Thoracic aorta (tissue), 2 donors: ENCODE measurements at places on chromosomes 1 and 21. TPM values are rescaled to one million over a fixed set of nuclear protein-coding genes. Genes with fewer than 3 reads are reported as not detected.

DNA sequence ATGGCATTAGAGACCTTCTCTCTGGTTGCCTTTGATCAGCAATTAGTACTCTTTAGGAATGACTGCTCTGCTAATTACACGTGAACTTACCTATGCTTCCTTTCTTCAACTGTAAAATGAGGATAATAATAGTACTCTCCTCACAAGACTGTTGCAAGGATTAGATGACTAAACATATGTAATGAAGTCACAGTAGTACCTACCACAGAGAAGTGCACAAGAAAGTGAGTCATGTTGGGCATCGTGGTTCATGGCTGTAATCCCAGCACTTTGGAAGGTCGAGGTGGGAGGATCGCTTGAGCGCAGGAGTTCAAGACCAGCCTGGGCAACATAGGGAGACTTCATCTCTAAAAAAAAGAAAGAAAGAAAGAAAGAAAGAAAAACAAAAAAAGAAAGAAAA, 68.1 kb upstream of the AK4 start:
- H3K36me3 ChIP-seq = no peaks in the 10 kb centered on the region
- no peak overlapping the region for H3K27ac ChIP-seq
- H3K4me3 ChIP-seq = no peak overlapping the region
- H3K4me1 ChIP-seq = no peaks in the 10 kb centered on the region
- no peak for DNase-seq

DNA sequence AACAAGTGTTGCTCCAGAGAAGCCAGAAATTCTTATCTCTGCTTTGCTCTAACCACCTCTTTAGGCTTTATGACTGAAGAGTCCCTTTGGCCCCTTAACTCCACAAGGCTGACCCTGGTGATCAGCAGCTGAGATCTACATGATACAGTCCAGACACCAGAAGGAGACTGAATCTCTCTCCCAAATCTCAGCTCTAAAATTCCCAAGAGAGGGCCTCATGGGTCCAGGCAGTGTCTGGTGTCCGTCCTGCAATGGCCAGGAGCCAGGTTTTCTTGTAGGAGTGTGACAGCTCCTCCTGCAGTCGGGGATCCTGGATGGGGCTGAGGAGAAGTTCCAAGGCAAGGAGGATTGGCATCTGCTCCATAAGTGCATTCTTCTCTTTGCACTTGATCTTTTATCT, 35.3 kb downstream of the L1TD1 start:
- no peak for DNase-seq
- H3K4me3 ChIP-seq = no peak overlapping the region
- no peaks in the 10 kb centered on the region for H3K27me3 ChIP-seq
- H3K36me3 ChIP-seq = no peaks in the 10 kb centered on the region
- no peaks in the 10 kb centered on the region for H3K4me1 ChIP-seq

- DNase-seq = no peak
- no peaks in the 10 kb centered on the region for H3K27me3 ChIP-seq
- peak overlapping the region; percentile 60 for H3K27ac ChIP-seq
- peaks cover 17% of the 10 kb centered on the region for H3K4me1 ChIP-seq
- H3K36me3 ChIP-seq = no peaks in the 10 kb centered on the region
Measured at GRCh38 chr1:162212713-162213112, 143.2 kb downstream of the NOS1AP start.

DNA sequence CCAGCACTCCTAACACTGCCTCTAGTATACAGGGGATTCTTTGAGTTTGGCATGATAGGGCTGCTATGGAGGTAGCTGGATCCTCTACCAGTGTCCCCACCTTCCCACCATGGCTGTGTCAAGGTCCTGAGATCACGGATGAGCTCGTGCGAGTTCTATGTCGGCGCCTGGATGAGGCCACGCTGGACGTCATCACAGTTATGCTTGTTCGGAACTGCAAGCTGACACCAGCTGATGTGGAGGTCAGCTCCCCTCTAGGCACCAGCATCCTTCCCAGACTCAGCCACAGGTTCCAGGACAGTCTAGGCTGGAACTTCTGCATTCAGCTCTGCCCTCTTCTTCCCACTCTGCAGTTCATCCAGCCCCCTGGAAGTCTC, 15.2 kb downstream of the HYI start:
- DNase-seq = no peak
- H3K4me3 ChIP-seq = no peak overlapping the region
- H3K27me3 ChIP-seq = no peaks in the 10 kb centered on the region
- peaks cover 69% of the 10 kb centered on the region for H3K36me3 ChIP-seq
- no peak overlapping the region for H3K27ac ChIP-seq

DNA sequence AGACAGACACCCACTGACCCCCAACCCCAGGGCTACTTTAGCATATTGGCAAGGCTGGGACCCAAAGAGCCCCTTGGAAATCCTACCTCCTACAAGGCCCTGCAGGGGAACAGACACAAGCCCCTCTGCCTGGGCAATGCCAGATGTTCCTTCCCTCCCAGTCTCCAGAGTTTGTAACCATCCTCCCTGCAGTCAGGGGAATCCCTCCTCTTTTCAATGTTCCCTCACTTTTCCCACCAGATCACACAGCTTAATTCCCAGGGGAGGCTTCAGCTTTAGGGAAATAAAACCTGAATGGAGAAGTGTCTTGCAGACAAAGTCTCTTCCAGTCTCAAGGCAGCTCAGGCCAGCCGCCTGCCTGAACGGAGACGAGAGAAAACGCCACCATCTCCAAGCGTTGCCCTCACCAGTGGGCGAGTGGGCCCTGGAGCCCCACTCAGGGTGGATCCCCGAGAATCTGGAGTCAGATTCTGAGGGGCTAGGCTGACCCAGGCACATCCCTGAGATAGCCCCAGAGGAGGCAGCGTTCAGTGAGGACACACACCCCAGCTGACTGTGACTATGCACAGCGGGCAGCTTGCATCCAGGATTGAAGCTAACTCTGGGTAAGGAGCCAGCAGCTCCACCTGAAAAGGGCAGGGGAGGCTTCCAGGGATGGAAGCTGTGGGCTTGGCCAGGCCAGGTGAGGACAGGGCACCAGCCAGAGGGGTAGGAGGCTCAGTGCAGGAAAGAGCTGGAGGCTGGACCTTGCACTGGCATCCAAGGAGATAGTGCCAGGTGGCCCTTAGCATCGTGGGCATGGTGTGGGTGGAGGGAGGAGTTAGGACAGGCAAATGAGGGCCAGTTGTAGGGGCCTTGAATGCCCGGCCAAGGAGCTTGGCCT, 44.0 kb upstream of the ZC3H12A start:
- H3K36me3 ChIP-seq = no peaks in the 10 kb centered on the region
- DNase-seq = no peak
- H3K27me3 ChIP-seq = no peaks in the 10 kb centered on the region
- H3K27ac ChIP-seq = no peak overlapping the region
- H3K4me1 ChIP-seq = no peaks in the 10 kb centered on the region
- H3K4me3 ChIP-seq = no peak overlapping the region

DNA sequence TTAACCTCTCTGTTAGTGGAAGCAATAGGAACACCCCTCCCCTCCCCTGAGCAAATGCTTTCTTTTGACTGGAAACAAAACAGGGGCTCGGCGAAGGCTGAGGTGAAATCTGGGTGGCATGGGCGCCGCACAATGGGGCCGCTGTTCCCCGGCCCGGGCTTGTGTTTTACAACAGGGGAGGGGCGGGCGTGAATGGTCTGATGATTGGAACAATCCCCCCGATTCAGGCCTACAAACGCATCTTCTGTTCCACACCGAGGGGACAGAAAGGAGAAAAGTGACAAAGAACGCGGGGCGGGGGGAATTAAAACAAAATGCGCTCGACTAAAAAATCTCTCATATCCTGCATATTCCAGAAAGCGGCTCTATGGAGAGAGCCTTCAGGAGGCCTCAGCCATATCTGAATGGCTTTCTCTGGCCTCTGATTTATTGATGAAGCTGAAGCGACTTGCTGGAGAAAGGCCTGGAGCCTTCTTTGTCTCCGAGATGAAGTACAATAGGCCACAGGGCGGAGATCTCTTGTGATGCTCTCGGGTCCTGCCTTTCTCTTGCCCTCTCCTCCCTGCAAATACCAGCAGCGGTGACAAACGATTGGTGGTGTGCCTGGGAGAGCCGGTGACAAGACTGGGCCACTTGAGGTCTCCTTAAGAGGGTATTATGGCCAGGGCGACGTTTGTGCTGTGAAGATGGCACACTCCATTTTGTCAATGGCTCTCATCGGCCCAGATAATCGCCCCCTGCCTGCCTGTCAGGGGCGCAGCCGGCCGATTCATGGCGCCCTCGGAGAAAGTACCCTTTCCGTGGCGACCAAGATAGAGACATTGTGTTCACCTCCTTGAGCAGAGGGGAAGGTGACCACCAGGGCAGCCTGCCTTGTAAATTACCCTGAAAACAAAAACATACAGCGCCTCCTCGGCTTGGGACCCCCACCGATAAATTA, 47.1 kb upstream of the OLIG2 start:
- no peaks in the 10 kb centered on the region for H3K4me1 ChIP-seq
- no peaks in the 10 kb centered on the region for H3K27me3 ChIP-seq

- H3K4me3 ChIP-seq = peak overlapping the region; percentile 81
- H3K4me1 ChIP-seq = peaks cover 4% of the 10 kb centered on the region
- no peak for DNase-seq
- no peaks in the 10 kb centered on the region for H3K27me3 ChIP-seq
Measured at GRCh38 chr1:78045563-78045925, 222 bp upstream of the GIPC2 start.

GRCh38 chr1:169523904-169524303, 38.2 kb upstream of the SLC19A2 start:
- DNase-seq = no peak
- H3K4me1 ChIP-seq = no peaks in the 10 kb centered on the region
- H3K4me3 ChIP-seq = no peak overlapping the region
- H3K27ac ChIP-seq = no peak overlapping the region

The GPR61 gene
- not detected for total RNA-seq

The PSEN2 gene
- total RNA-seq = 52.1 TPM
